SJCRH30 (cell line): ENCODE measurements at places on chromosomes 2 and 18.

DNA sequence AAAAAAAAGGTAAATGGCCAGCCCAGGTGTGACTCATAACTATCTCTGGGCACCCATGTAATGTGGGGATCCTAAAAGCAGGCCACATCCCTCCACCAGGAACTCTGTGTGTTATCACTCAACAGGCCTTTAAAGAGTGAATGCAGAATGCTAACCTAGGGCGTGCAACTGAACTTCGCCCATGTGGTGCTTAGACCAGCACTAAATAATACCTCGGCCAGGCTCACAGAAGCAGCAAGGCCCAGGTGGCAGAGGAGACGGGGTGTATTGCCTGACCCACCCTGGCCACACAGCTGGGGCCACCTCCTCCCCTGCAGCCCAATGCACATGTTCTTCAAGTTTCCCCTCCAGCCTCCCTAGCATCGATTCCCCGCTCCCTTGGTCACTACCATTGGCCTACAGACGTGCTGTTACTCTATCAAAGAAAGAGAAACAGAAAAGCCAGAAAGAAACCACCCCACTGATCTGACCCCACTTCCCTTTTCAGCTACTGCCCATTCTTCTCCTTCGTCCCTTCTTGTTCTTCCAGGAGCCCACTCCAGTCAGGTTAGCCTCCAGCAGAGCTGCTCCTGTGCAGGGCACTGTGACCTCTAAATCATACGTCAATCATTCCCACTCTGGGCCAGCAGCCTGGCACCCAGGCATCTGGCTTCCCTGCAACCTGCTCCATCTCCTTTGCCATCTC, 22.0 kb downstream of the FAM178B start:
- DNase-seq: no peak

- DNase-seq: no peak
Observed at GRCh38 chr2:226154610-226155009, 645.0 kb downstream of the IRS1 start.

- no peak for DNase-seq
Observed at GRCh38 chr2:58133395-58133794, 86.8 kb downstream of the VRK2 start.

GRCh38 chr2:183671233-183671632, 547.0 kb downstream of the NUP35 start:
- no peak for DNase-seq

DNA sequence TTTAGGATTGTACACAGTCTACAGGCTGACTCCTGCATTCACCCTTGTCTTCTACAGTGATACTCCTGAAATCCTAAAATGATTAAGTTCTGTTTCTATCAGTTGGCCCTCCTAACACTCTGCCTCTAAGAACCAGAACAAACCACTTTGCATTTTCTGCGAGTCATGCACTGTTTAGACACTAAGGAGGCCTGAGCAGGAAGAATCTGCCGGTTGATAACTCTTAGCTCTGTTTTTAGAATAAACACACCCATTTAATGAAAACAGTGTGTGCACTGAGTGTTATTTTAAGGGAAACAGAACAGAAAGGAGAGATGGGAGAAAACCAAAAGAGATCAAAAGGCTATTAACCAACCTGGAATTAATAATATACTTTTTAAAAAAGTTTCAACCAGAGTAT, 22.9 kb upstream of the SSB start:
- no peak for DNase-seq

DNA sequence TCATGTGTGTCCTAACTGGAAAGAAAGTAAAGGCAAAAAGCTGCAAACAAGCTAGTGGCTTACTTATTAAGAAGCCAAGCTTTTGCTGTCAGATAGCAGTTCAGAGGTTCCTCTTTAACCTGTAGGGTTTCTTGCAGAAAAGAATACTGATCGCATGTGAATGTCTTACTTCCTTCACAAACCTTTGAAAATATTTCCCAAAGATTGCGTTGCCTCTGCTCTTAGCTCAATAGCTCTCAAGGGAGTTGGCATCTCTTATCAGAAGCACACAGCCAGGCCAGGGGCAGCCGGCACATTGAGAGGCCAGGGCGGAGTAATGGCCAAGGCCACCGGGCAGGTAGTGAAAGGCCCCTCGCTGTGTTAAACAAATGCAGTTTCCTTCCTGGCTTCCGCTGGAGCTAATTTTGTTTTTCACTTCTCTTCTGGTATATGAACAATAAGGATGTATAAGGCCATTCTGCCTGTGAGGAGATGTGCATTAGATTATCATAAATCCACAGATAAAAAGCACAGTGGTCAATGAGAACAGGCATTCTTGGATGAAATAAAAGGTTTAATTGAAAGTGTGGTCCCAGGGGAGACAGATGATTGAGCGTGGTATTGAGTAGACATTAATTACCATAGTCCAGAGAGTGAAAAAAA, 542.4 kb upstream of the NRP2 start:
- no peak for DNase-seq

DNA sequence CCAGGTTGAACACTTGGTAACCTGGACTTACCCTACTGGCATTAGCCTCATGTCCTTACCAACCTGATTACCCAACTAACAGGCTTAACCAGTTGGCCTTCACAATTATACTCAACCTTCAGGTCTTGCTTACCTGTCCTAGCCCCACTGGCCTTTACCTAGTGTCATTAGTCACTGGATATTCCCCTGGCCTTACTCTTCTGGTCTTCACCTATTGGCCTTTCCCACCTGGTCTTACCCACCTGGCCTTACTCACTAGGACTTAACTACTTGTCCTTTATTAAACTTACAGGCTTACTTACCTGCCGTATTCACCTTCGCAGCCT, 131.1 kb upstream of the ZSWIM2 start:
- no peak for DNase-seq
